ENCODE measurements at places on chromosomes 16 and 17. TPM values are rescaled to one million over a fixed set of nuclear protein-coding genes. Genes with fewer than 3 reads are reported as not detected.
A peak's percentile ranks its signal among the peaks of the same experiment; 100 is the strongest.

DNA sequence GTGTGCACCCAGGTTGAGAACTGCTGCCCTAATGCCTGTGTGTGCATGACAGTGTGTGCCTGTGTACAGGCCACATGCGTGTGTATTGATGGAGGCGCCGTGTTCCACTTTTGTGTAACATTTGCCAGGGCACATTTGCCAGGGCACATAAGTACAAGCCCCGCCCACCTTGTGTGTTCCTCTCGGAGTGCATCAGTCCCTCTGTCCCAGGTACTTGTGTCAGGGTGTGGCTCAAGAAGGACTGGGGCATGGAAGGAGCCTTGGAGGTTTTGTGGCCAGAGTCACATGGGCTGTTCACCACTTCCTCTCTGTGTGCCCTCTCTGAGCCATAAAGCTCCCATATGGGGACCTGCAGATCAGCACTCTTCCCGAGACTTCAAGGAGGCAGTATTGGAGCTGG is 73.9 kb downstream of the MRM1 start:
- DNase-seq: no peak

AARSD1 gene
- 37.7 TPM for polyA plus RNA-seq

GRCh38 chr16:58848662-58849002 is 114.5 kb upstream of the GOT2 start:
- no peak for DNase-seq

RAB40B gene
- 13.5 TPM for polyA plus RNA-seq

EVI2A gene
- polyA plus RNA-seq: 5.4 TPM

ABI3 gene
- polyA plus RNA-seq: 9.9 TPM

TERB1 gene
- polyA plus RNA-seq: not detected

GRCh38 chr16:69250081-69250480 is 61.1 kb upstream of the VPS4A start:
- no peak for DNase-seq

CUEDC1 gene
- polyA plus RNA-seq: 19.8 TPM

DNA sequence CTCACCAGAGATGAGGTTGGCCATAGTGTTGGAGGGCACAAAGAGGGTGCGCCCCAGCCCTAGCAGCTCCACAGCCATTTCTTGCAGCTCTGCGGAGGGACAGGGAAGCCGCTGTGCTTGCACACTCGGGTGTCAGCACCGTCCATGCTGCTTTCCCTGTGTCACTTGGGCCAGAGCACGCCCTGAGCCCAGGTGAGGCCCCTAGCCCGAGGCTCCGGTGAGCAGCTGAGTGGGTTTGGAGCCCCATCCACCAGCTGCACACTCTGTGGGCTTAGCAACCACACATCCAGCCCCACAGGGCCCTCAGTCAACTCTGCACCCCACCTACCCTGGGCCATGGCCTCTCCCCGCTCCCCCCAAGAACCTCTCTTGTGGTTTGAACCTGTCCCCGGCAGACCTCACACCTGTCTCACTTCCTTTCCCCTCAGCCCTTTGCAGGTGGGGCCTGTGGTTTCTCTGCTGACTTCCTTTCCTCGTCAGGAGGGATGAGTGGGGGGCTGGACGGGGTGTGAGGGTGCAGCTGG is 20.7 kb downstream of the TMEM235 start:
- DNase-seq: peak; percentile 37

SLC13A2 gene
- not detected for polyA plus RNA-seq

CTDNEP1 gene
- 75.9 TPM for polyA plus RNA-seq

DNA sequence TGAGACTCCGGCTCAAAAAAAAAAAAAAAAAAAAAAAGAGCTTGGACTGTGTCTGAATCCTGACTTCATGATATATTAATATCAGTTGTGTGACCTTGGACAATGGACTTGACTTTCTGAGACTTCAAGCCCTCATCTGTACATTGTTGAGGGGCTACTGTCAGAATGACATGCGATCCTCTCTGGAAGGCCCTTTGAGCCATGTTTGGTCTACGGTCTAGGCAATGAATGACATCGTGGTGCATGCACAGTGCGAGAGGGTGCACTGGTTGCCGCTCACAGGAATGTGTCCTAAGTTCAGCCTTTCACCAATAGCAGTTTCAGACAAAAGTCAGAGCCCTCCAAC is 43.0 kb upstream of the ZNF629 start:
- no peak for DNase-seq

DNA sequence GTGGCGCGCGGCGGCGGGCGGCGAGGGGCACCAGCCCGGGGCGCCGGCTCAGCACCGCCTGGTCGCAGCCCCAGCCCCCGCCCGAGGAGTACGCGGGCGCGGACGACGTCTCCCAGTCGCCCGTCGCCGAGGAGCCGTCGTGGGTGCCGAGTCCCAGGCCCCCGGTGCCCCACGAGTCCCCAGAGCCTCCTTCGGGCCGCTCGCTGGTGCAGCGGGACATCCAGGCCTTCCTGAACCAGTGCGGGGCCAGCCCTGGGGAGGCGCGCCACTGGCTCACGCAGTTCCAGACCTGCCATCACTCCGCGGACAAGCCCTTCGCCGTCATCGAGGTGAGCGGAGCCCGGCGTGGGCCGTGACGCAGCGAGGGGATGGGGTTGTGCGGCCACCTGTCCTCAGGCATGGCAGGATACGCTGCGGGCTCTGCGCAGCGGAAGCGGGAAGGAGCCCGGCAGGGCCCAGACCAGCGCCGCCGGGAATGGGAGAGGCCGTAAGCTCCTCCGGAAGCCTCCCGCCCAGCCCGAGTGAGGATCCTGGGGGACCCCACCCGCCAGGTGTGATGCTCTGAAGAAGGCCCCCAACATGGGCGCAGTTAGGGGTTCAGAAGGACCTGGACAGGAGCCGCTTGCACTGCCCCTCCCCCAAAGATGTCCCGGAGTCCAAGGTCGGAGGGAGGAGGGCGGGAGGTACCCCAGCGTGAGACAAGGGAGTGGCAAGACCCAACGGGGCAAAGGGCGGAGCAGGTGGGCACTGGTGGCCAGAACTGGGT is 522 bp downstream of the NAGS start:
- peak; percentile 36 for DNase-seq

WSCD1 gene
- 1.00 TPM for polyA plus RNA-seq

TBC1D3 gene
- polyA plus RNA-seq: not detected

DNA sequence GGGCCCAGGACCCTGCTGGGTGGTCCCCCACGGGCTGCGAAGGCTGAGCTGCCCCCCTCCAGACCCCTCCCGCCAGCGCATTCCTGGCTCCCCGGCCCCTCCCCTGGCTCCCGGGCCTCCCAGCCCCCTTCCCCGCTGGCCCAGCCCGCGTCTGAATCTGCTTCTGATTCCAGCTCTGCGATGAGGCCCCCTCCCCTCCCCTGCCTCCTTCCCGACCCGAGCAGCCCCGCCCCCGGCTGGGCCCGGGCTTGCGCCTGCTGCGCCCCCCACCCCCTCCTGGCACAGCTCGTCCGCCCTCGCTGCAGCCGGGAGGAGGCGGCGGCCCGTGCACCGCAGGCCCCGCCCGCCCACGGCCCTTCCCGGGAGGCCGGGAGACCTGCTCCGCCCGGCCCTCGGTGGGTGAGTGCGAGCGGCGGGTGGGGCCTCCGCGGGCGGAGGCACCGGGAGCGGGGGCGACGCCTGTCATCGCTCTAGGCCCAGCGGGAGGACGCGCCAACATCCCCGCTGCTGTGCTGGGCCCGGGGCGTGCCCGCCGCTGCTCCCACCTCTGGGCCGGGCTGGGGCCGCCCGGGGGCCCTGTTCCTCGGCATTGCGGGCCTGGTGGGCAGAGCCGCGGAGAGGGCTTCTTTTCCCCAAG is at the start of gene NTN3:
NTN3 (plus strand) TSS at position 282 of the 637 bp plus-strand sequence. CDS start 405 bp downstream, outside the sequence.
- no peak for DNase-seq

CACNB1 gene
- polyA plus RNA-seq: 2.7 TPM

DNA sequence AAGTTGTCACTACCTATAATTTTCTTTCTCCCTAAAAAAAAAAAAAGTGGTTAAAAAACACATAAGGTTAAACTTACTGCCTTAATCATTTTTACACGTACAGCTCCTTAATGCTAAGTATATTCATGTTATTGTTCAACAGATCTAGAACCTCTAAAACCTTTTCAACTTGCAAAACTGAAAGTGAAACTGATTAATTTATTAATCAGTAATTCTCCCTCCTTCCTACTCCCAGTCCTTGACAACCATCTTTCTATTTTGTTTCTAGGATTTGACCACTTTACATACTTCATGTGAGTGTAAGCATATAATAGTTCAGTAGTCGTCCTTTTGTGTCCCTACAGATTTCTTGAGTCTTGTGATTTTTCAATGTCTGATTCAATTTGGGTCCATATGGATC is 251.4 kb upstream of the KIF2B start:
- no peak for DNase-seq

DNA sequence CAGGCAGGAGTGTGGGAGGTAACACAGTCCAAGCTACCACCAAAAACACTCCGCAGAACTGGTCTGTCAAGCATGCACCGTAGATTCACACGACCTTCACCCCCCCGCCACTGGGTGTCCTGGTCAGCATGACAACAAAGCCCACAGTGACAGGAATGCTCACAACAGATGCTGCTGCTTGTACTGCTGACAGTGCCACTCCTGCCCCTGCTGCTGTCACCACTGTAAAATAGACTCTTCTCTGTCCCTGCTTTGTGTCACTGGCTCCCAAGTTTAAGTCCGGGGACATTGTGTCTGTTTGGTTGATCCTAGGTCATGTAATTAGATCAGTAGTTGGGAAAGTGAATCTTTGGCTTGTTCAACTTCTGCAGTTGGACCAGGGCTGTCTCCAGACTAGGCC is 7.0 kb upstream of the ODF4 start:
- peak; percentile 48 for DNase-seq

DNA sequence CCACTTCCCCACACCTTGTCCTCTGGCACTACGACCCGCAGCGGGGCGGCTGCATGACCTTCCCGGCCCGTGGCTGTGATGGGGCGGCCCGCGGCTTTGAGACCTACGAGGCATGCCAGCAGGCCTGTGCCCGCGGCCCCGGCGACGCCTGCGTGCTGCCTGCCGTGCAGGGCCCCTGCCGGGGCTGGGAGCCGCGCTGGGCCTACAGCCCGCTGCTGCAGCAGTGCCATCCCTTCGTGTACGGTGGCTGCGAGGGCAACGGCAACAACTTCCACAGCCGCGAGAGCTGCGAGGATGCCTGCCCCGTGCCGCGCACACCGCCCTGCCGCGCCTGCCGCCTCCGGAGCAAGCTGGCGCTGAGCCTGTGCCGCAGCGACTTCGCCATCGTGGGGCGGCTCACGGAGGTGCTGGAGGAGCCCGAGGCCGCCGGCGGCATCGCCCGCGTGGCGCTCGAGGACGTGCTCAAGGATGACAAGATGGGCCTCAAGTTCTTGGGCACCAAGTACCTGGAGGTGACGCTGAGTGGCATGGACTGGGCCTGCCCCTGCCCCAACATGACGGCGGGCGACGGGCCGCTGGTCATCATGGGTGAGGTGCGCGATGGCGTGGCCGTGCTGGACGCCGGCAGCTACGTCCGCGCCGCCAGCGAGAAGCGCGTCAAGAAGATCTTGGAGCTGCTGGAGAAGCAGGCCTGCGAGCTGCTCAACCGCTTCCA is 2.6 kb downstream of the METTL26 start:
- no peak for DNase-seq

- peak; percentile 34 for DNase-seq
Measured at GRCh38 chr16:24999856-25000461, 15.2 kb downstream of the ARHGAP17 start.

GRCh38 chr17:75783803-75784472 is 668 bp upstream of the UNK start:
- peak; percentile 60 for DNase-seq

- no peak for DNase-seq
Measured at GRCh38 chr16:83952587-83952939, 477 bp upstream of the OSGIN1 start.

GRCh38 chr16:85974428-85975375 is 75.7 kb downstream of the IRF8 start:
- DNase-seq: peak; percentile 41

DNA sequence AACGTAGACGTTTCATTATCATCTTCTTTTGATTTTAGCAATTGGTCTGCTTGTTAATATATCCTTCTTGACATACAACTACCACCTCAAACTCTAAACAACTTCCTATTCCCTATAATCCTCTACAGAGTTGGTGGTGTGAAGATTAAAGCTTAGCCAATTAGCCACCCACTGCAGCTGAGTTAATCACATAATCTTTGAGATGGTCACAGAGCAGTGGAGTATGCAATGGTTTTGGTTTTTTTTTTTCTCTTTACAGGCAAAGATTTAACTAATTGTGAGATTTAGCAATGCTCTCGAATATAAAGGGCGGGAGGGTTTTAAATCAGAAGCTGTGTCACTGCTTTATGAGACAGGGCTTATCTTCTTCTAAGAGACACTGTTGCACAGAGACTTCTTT is 37.0 kb downstream of the STX8 start:
- no peak for DNase-seq

GRCh38 chr17:37089956-37090355 is 141.2 kb downstream of the AATF start:
- DNase-seq: peak; percentile 71

GRCh38 chr16:12063004-12063395 is 86.5 kb downstream of the SNX29 start:
- no peak for DNase-seq

- DNase-seq: peak; percentile 82
Measured at GRCh38 chr17:42180922-42181850, at the start of gene KCNH4. KCNH4 (minus strand) TSS chr17:42181142; CDS start chr17:42180945, 197 bp downstream.

DNA sequence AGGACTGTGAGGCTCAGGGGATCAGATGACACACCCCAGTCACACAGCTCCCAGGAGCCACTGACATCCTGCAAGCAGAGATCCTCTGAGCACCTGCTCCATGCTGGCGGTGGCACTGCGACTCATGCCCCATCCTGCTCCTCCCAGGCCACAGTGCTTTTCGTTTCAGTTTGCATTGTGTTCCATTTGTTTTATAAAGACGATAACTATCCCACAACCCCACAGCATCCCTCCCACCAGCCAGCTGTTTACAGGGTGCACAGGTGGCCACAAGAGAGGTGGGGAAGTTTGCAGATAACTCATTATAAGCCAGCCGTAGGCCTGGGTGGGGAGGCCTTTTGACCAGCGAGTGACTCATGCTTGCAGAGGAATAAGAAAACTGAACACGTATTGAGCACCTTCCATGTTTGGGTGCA is 28.2 kb downstream of the BCO1 start:
- peak; percentile 85 for DNase-seq

DUS2 gene
- polyA plus RNA-seq: 4.3 TPM

- DNase-seq: peak; percentile 41
Measured at GRCh38 chr17:13541032-13541480, 60.7 kb downstream of the HS3ST3A1 start.

DNA sequence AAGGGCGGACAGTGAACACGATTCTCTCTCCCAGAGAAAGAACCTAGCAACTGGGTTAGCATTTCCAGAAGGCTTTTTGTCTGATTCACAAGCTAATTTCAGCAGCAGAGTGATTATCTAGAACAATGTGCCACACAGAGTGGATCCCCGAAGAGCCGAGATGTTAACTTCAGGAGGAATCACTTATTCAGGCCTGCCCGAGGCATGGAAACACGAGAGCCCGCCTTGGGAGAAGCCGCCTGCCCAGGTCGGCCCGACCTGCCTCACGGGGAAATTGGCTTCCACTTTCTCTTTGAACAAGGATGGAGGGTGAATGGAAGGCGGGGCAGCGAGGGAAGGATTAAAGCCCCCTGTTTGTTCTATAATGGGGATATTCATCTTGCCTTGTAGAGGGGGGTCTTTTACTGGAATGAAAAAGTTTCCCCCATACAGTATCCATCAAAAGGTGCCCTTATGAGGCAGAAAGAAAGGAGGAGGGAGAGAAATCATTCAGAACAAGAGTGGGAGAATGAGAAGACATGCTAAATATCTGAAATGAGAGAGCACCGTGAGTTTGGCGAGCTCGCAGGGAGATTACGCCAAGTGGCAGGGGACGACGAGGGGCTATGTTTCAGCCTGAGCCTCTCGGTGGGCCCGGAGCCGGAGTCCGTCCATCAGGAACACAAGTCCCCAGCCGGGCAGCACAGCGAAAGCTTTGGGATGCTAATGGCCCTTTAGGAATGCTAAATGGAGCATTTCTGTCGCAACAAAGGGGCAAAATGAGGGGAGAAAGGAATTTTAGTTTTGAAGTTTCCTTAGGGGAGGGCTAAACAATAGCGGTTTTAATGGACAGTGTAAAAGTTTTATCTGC is 33.0 kb downstream of the NTN1 start:
- no peak for DNase-seq
